ENCODE measurements at places on chromosomes 5 and 9.
A peak's percentile ranks its signal among the peaks of the same experiment; 100 is the strongest.

DNA sequence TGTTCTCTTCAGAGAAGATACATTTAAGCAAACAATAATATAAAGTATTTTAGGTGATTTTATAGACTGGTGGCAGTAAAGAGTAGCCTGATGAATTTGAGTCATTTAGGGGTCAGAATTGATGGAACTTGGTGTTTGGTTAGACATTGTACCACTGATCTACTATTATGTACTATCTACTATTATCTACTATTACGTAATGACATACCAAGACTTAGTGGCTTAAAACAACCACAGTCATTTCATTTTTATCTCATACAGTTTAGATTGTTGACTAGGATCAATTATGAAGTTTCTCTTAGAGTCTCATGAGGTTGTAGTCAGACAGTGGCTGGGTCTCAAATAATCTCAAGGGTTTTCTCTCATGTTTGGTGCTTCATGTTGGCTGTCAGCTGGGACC is 54.0 kb downstream of the PPIP5K2 start:
- DNase-seq: no peak

- peak; percentile 8 for DNase-seq
Observed at GRCh38 chr5:83031381-83031780, 45.8 kb downstream of the TMEM167A start.

GRCh38 chr5:40720069-40720468 is 35.7 kb downstream of the TTC33 start:
- no peak for DNase-seq

- DNase-seq: no peak
Observed at GRCh38 chr5:95272316-95272929, 12.5 kb downstream of the MCTP1 start.

DNA sequence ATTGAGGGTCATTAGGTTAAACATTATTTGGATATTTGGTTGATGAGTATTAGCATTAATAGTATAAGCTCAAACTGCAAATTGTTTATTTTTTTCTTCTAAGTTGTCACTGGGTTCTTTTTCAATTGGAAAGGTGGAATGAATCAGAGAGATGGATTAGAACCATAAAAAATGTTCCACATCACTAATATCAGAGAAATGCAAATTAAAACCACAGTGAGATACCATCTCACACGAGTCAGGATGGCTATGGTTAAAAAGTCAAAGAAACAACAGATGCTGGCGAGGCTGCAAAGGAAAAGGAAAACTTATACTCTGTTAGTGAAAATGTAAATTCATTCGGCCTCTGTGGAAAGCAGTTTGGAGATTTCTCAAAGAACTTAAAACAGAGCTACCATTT is 122.8 kb downstream of the CCDC192 start:
- DNase-seq: peak; percentile 29

DNA sequence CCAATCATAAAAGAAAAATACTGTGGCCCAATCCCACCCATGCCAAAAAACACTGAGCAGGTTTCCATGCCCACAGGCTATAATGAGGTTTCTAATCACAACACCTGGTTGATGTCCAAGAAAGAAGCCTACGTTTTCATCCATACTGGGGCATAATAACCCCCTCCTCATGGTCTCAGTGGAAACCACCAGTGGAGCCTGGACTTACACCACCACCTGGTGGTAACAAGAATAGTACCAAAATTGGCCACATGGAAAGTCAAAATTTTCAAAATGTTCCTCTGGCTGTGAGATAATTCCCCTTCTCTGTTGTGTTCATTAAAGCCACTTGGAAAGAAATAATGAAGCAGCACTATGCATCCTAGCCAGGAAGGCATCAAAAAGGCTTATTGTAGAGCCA is 687.3 kb upstream of the ST8SIA4 start:
- DNase-seq: no peak

Measured in fibroblast of gingiva (primary cell).